ENCODE measurements at places on chromosomes 4 and X.

GRCh38 chr4:76984127-76984526, 34.6 kb downstream of the SEPTIN11 start:
- DNase-seq = no peak

- DNase-seq = no peak
These were observed 492 bp upstream of the SLIT2 start for GRCh38 chr4:20251031-20251795.

DNA sequence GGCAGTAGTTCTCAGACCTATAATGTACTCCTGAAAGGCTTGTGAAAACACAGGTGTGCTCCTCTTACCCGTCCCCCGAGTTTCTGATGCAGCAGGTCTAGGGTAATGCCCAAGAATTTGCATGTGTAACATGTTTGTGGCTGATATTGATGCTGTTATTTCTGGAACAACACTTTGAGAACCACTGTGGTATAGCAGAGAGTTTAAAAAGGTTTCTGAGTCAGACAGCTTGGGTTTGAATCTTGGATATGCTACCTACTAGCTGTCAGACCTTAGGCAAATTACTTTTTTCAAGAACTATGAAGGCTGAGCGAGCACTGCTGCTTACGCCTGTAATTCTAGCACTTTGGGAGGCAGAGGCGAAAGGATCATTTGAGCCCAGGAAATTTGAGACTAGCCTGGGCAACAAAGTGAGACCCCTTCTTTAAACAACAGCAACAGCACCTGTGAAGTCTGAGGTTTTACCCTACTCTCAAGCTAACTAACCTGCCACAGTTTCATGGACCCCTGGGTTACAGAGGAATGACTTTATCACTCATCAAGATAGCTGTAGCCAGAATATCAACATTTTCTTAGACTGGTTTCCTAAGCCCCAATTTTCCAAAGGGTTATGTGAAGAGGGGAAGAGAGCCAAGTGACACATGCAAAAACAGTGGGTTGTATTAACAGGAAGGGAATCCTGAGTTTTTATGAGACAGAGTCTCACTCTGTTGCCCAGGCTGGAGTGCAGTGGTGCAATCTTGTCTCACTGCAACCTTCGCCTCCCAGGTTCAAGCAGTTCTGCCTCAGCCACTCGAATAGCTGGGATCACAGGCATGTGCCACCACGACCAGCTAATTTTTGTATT, 5.1 kb downstream of the AFF1 start:
- DNase-seq = no peak

DNA sequence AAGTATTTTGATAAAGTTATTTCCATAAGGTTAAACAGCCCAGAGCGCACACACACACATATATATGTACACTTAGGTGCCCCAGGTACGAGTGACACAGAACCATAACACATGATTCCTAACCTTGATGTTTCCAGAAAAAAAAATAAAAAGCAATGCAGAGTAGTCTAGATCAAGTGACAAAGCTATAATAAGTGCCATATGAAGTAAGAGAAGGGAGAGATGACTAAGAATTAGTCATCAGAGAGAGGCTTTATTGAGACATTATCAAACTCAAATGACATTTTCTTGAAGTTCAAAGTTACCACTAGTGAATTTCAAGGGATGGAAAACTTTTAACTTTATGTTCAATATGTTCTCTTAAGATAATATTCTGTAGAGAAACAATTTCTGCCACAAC, 215.0 kb downstream of the HTR2C start:
- DNase-seq = no peak

DNA sequence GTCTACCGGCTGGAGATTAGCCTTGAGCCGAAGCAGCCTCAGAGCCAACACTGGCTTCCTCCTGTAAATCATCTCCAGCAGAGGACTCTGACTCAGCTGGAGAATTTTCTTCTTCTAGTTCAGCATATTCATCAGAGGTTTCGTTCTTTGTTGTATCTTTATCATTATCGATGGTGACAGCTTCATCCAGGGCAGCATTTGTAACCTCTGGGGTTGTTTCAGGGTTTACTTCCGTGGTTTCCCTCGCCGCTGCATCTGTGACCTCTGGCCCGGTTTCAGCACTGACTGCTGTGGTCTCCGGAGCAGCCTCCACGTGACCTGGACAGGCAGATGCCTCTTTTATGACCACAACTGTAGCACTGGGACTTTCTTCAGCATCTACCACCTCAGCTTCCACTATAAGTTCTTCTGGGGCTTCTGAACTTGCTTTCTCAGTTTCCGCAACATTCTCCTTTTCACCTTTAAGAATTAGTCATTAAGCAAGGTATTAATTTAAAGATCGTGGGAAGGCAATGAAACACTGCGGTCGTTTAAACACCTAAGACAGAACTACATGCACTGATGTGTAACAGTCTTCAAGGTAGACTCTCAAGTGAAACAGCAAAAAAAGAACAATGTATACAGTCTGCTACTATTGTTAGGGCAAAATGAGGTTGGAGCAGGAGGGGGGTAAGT, 13.3 kb downstream of the MGARP start:
- peak; percentile 18 for DNase-seq

GRCh38 chr4:25144870-25145481, 15.3 kb downstream of the SEPSECS start:
- no peak for DNase-seq

- DNase-seq = no peak
These were observed 9.2 kb downstream of the NHSL2 start for GRCh38 chrX:71919886-71920285.
